Colonic mucosa (tissue), 4 donors: ENCODE measurements at places on chromosomes 1 and 21. TPM values are rescaled to one million over a fixed set of nuclear protein-coding genes. Genes with fewer than 3 reads are reported as not detected.

GRCh38 chr21:33762803-33763581 is 120.7 kb downstream of the ITSN1 start:
- no peak for DNase-seq

DNA sequence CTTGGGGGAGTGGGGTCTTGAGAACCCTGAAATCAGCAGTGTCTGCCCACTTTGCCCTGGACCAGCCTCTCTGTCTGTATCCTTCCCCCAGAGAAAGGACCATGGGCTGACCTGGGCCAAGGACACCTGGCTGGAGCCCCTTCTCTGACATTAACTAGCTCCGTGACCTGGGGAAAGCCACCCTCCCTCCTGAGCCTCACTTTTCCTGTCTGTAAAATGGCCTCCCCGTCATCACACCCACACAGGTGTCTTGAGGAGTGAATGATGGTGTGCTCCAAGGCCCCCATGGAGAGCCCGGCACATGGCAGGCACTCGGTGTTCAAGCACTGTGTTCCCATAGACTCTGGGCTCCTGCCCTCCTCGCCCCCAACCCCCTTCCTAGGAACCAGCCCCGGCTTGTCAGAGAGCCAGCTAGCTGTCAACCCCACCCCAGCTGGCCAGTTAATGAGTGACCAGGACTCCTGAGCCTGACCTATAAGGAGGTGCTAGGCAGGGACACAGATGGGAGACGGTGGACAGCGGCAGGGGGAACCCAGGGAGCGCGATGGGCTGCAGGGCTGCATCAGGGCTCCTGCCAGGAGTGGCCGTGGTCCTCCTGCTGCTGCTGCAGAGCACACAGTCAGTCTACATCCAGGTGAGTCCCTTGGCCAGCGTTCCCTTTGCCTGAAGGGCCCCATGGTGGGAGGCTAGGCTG is at the start of gene GUCA2B:
Gene GUCA2B (plus strand): TSS at position 504 of the 694 bp plus-strand sequence. CDS start 41 bp downstream, at position 545.
- DNase-seq = no peak

GRCh38 chr1:240666568-240667198 is 54.7 kb upstream of the GREM2 start:
- DNase-seq = no peak

DNA sequence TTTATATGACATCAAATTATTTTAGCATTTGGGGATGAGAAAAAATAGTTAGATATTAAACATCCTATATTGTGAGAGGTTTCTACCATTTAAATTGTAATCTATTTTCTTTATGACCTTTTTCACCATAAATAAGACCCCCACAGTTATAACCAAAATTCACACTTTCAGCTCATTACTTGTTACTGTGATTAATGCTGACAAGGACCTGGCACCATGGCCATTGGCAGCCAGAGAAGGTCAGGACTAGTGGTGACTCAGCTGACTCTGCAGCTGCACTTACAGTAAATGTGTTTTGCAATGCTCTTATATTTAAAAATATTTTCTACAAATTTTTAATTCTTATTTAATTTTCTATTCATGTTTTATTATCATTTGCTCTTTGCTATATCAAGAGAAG is 133.3 kb upstream of the C1orf105 start:
- peak; percentile 32 for DNase-seq

CD244 gene
- 0.49 TPM for total RNA-seq

UQCRHL gene
- total RNA-seq = 2.4 TPM
